CD8-positive, alpha-beta memory T cell (primary cell): ENCODE measurements at places on chromosomes 16 and 17. TPM values are rescaled to one million over a fixed set of nuclear protein-coding genes. Genes with fewer than 3 reads are reported as not detected.

The ACSM2A gene
- total RNA-seq, result not detected

The CCL17 gene
- total RNA-seq, result 18.6 TPM

- H3K4me1 ChIP-seq, result peaks cover 27% of the 10 kb centered on the region
- H3K27me3 ChIP-seq, result no peaks in the 10 kb centered on the region
- H3K4me3 ChIP-seq, result no peak overlapping the region
- no peak for DNase-seq
- peaks cover 31% of the 10 kb centered on the region for H3K36me3 ChIP-seq
- H3K27ac ChIP-seq, result no peak overlapping the region
Measured at GRCh38 chr16:57430955-57431354, 16.2 kb downstream of the CIAPIN1 start.

- peaks cover 67% of the 10 kb centered on the region for H3K4me1 ChIP-seq
- no peak overlapping the region for H3K4me3 ChIP-seq
- DNase-seq, result no peak
- no peaks in the 10 kb centered on the region for H3K27me3 ChIP-seq
- no peaks in the 10 kb centered on the region for H3K36me3 ChIP-seq
- no peak overlapping the region for H3K27ac ChIP-seq
Measured at GRCh38 chr17:75350029-75350428, 55.4 kb downstream of the GRB2 start.

The LRRC46 gene
- total RNA-seq, result 0.83 TPM

DNA sequence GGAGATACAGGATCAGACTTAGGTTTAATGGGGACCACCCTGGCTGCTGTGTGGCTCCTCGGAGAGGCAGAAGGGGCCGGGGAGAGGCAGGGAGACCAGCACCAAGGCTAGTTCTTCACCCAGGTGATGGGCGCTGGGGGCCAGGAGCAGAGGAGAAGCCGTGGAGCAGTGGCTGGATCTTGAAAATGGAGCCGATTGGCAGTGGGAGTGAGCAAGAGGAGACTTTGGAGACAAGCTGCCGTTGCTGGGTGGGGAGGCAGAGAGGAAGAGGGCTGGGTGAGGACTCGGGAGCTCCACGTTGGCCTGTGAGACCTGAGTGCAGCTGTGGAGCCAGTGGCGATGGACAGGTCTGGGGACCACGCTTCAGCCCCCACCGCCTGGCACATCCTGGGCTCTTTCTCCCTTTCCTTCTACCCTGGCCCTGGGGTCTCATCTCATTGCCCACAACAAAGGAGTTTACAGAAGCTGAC is 9.0 kb downstream of the RAB11FIP4 start:
- H3K27me3 ChIP-seq, result no peaks in the 10 kb centered on the region
- H3K4me1 ChIP-seq, result no peaks in the 10 kb centered on the region
- H3K4me3 ChIP-seq, result no peak overlapping the region
- no peak overlapping the region for H3K27ac ChIP-seq

The TAT gene
- not detected for total RNA-seq

The TBC1D3B gene
- 3.3 TPM for total RNA-seq

The JPH3 gene
- not detected for total RNA-seq

DNA sequence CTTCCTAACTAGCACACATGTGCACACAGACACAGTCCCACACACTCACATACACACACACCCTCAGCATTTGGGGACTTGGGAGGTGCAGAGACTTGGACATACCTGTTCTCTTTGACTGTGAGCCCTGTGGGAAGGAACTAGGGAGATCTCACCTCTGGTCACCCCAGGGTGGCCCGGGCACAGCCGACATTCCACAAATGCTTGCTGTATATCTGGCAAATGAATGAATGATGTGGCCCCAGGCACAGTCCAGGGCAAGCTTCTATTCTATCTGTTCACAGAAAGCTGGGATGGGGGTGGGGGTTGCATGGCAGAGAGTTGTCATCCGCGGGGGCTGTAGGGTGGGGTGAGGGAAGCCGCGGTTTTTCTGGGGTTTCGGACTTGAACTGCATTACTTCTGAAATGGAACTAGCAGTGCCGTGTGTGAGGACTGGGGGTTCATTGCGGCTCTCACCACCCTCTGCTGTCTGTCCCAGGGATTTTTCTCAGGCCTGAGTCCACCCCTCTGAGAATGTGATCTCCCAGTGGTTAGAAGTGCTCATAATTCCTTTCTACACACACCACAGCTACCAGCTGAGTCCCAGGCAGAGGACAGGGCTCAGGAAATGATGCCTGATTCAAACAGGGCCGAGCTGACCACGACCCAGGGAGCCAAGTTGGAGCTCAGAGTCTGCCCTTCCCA is 3.3 kb upstream of the RIPOR1 start:
- DNase-seq, result no peak
- H3K36me3 ChIP-seq, result no peaks in the 10 kb centered on the region
- no peak overlapping the region for H3K27ac ChIP-seq
- peaks cover 9% of the 10 kb centered on the region for H3K27me3 ChIP-seq

GRCh38 chr16:78499399-78499798 is 399.9 kb downstream of the WWOX start:
- H3K27me3 ChIP-seq, result no peaks in the 10 kb centered on the region
- no peak overlapping the region for H3K4me3 ChIP-seq
- no peaks in the 10 kb centered on the region for H3K36me3 ChIP-seq
- H3K27ac ChIP-seq, result no peak overlapping the region
- H3K4me1 ChIP-seq, result no peaks in the 10 kb centered on the region

The TPSD1 gene
- total RNA-seq, result not detected

The IL34 gene
- total RNA-seq, result not detected

- no peak overlapping the region for H3K27ac ChIP-seq
- no peaks in the 10 kb centered on the region for H3K36me3 ChIP-seq
- DNase-seq, result no peak
- H3K27me3 ChIP-seq, result peaks cover 7% of the 10 kb centered on the region
Measured at GRCh38 chr16:81212830-81213465, 25.5 kb upstream of the BCO1 start.

DNA sequence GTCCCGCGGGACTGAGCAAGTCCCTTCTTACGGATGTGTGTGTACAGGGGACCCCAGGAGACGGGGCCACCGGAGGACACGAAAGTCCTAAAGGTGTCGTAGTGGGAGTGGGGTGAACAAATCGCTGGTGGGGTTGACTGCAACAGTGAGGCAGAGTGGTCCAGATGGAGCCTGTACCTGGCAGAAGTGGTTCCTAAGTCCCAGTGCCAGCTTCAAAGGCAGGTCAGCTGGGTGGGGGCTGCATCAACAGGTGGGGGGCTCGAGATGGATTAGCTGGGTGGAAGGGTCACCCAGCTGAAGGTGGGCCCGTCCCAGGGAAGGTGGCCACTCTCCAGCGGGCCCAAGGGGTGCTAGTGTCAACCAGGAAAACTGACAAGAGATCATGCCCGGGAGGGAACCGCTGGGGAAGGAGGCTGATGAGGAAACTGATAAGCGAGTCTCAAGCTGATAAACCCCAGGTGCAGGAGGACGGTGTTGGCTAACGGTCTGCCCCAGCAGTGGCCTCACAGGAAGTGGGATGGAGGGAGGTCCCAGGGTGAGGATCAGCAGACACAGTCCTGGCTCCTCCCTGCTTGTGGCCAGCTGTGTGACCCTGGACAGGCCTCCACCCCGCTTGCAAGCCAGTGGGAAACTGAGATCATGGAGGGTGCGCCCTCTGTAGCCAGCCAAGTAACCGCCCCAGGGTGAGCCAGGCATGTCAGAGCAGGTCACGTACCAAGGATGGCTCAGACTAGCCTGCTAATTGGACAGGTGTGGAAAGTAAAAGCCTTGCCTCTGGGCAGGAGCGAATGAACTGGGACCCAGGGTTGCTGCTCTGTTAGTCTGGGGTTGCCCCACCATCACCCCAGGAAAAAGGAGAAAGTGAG is 1.0 kb downstream of the ORAI3 start:
- H3K4me3 ChIP-seq, result peak overlapping the region; percentile 85
- peak overlapping the region; percentile 88 for H3K27ac ChIP-seq
- no peaks in the 10 kb centered on the region for H3K36me3 ChIP-seq
- peak; percentile 16 for DNase-seq
- no peaks in the 10 kb centered on the region for H3K27me3 ChIP-seq
- peaks cover 18% of the 10 kb centered on the region for H3K4me1 ChIP-seq

The MT1G gene
- 46.8 TPM for total RNA-seq

DNA sequence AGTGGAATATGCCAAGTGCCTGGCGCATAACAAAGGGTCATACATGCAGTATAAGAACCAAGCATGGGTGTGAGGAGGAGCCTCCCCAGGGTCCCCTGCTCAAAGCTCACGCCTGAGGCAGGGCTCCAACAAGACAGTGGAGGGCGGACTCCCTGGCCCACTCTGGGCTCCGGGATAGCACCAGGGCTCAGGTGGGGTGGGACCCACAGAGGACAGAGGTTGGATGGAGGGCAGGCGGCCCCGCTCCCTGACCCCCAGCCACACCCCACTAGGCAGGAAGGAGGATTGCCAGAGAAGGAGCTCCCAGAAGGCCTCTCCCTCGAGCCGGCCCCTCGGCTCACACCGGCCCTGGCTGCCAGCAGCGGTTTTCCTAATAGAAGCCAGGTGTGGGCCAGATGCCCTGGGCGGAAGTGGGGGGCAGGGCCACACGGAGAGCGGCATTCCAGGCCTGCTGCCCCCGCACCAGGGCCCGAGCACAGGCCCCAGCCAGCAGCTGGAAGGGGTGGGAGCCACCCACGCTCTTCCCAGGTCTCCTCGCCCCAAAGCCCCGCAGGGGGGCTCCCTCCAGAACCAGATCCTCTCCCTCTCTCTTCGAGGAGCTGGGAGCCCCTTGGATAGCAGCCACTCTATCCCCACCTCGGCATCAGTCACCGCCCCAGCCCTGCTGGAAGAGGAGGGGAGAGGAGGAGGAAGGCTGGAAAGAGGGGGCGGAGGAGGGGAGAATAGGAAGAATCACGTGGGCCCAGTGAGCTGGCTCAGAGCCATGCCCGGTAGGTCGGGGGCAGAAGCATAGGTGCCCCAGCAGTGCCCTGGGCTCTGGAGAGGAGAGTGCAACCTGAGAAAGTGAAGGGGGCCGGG is 21.0 kb downstream of the VASN start:
- no peak overlapping the region for H3K4me3 ChIP-seq
- H3K27me3 ChIP-seq, result no peaks in the 10 kb centered on the region
- no peak overlapping the region for H3K27ac ChIP-seq
- no peak for DNase-seq
- peaks cover 41% of the 10 kb centered on the region for H3K36me3 ChIP-seq
- H3K4me1 ChIP-seq, result no peaks in the 10 kb centered on the region

The ERBB2 gene
- total RNA-seq, result 3.9 TPM

GRCh38 chr17:40287159-40287493 is 553 bp upstream of the CDC6 start:
- H3K27me3 ChIP-seq, result no peaks in the 10 kb centered on the region
- peaks cover 11% of the 10 kb centered on the region for H3K4me1 ChIP-seq
- peak overlapping the region; percentile 34 for H3K4me3 ChIP-seq
- no peak for DNase-seq

DNA sequence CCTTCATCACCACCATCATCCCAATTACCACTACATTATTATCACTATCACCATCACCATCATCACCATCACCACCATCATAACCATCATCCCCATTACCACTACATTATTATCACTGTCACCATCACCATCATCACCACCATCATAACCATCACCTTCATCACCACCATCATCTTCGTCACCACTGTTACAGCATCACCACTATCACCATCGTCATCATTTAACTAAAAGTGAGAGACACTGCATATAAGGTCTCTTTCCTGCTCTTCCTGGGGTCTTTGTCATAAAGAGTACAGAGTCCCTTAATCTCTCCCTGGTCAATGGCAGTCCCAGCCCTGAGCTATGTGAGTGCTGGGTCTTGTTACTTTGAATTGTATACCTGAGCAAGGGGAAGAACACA is 133.5 kb downstream of the CMIP start:
- H3K36me3 ChIP-seq, result no peaks in the 10 kb centered on the region
- no peak overlapping the region for H3K4me3 ChIP-seq
- H3K4me1 ChIP-seq, result no peaks in the 10 kb centered on the region
- H3K27me3 ChIP-seq, result no peaks in the 10 kb centered on the region

The ABCC3 gene
- total RNA-seq, result 0.37 TPM

DNA sequence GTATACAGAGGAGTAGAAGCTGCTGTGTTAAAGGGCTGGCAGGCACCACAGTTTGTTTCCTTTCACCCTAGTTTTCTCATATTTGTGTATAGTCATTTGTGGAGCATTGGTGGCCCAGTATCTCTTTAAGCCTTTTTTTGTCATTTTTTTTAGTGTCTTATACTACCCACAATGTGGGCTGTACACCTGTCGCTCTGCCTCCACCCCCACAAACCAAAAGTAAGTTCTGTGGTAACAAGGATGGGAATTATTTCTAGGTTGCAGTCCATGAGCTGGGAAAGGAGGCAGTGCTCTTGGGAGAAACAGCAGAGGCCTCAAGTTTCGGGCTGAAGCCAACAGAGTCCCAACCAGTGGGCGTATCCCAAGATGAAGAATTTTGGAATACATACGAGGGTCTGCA is 6.2 kb downstream of the ZNF75A start:
- H3K4me3 ChIP-seq, result no peak overlapping the region
- peaks cover 35% of the 10 kb centered on the region for H3K36me3 ChIP-seq
- no peak for DNase-seq
- H3K27me3 ChIP-seq, result no peaks in the 10 kb centered on the region

GRCh38 chr17:71741836-71742235 is 379.0 kb upstream of the SOX9 start:
- no peak for DNase-seq
- H3K27ac ChIP-seq, result no peak overlapping the region
- no peak overlapping the region for H3K4me3 ChIP-seq
- H3K4me1 ChIP-seq, result no peaks in the 10 kb centered on the region

GRCh38 chr16:83113317-83113716 is 486.5 kb downstream of the CDH13 start:
- DNase-seq, result no peak
- H3K4me3 ChIP-seq, result no peak overlapping the region
- H3K4me1 ChIP-seq, result no peaks in the 10 kb centered on the region
- H3K36me3 ChIP-seq, result no peaks in the 10 kb centered on the region
- H3K27me3 ChIP-seq, result no peaks in the 10 kb centered on the region

The KCNG4 gene
- not detected for total RNA-seq

The TMC8 gene
- total RNA-seq, result 117 TPM

The TBC1D3L gene
- 6.6 TPM for total RNA-seq

- H3K27me3 ChIP-seq, result no peaks in the 10 kb centered on the region
- DNase-seq, result no peak
- H3K27ac ChIP-seq, result no peak overlapping the region
- no peak overlapping the region for H3K4me3 ChIP-seq
Measured at GRCh38 chr17:19332371-19333131, 30.0 kb downstream of the B9D1 start.

GRCh38 chr16:11880007-11880406 is 28.7 kb upstream of the RSL1D1 start:
- no peaks in the 10 kb centered on the region for H3K27me3 ChIP-seq
- H3K4me3 ChIP-seq, result no peak overlapping the region
- peaks cover 51% of the 10 kb centered on the region for H3K36me3 ChIP-seq
- H3K4me1 ChIP-seq, result no peaks in the 10 kb centered on the region
- no peak for DNase-seq

GRCh38 chr16:68514511-68514910 is 24.6 kb upstream of the ZFP90 start:
- H3K27ac ChIP-seq, result no peak overlapping the region
- no peaks in the 10 kb centered on the region for H3K36me3 ChIP-seq
- H3K4me1 ChIP-seq, result peaks cover 4% of the 10 kb centered on the region
